Activated T-cell treated with anti-CD3 and anti-CD28 coated beads for 24 hours (primary cell): ENCODE measurements at places on chromosomes 5 and 9.

- no peak for DNase-seq
Observed at GRCh38 chr9:12968093-12968492, 193.3 kb downstream of the LURAP1L start.

DNA sequence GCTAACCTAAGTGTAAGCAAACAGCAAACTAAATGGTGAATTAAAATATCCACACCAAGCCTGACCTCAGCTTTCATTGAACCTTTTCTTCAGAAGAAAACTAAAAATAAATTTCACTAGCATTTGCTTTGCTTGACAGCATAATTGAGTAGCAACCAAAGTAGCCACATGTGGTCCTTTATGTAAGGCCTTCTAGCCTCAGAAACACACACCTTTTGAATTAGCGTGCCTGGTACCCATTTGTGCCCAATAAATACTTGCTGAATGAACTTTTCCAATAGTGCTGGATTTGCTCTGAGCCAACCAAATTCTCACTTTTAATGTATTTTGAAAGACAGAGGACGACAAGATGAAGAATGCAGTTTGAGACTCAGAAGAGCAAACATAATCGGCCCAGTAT, 2.1 kb upstream of the NIPBL start:
- no peak for DNase-seq

DNA sequence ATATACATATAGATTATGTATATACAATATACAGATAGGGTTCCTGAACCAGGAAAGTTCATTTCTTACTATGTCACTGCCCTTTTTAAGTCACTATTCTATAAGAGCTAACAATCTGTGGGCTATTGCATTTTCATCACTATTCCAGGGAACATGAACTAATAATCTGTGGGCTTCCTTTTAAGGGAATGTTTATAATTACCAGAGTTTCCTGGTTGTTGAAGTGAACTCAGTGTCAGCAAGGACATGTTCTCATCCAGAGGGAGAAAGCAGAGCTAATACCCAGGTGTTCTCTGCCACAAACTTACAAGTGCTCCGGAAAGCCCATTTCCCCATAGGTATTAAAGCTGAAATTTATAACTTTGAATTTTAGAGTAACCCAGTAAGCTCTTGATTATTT, 69.6 kb downstream of the CWC27 start:
- DNase-seq, result no peak

- DNase-seq, result no peak
Observed at GRCh38 chr5:15560421-15560820, 60.4 kb downstream of the FBXL7 start.

DNA sequence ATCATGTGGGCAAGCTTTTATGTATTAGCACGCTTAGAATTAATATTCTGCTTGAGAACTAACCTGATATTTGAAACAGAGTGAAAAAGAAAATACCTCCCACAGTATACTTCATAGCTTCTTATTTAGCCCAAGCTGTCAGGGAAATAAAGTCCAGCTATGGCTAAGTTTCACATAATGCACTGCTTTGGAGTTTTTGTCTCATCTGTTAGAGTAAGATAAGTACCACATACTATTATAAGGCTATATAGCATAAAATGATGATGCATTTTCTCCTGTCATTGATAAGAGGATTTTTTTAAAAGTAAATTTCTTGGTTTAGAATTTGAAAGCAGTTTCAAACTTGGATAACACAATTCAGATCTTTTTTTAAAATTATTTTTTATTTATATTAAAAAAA, 2.4 kb upstream of the ANKDD1B start:
- no peak for DNase-seq

DNA sequence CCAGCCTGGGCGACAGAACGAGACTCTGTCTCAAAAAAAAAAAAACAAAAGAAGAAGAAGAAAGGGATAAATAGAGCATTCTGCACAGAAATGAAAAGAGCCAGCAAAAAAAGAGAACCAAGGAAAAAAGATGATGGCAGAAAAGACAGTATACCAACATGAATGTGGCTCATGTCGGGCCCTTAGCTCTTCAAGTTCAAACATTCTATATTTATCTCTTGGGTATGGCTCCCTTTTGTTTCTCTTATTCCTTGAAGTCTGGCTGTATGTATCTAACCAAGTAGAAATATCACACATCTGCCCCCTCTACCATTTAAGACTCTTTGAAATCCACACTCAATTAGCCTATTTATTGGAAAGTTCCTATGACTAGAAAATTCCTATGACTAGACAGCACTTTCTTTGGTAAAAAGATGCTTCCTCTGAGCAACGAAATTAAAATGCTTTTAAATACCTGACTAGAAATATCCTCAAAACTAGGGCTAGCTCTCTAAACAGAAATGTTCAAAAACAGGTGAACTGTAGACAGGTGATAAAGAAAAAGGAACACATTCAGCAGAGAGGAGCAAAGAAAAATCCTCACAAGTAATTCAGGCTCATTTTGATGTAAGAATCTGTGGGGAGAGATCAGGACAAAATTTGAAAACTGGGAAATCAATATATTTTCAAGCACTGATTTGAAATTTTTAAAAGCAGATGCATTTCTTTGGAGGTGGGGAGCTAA, 2.6 kb downstream of the SELENOP start:
- no peak for DNase-seq

GRCh38 chr9:126162611-126163381, 163.8 kb upstream of the MVB12B start:
- no peak for DNase-seq

DNA sequence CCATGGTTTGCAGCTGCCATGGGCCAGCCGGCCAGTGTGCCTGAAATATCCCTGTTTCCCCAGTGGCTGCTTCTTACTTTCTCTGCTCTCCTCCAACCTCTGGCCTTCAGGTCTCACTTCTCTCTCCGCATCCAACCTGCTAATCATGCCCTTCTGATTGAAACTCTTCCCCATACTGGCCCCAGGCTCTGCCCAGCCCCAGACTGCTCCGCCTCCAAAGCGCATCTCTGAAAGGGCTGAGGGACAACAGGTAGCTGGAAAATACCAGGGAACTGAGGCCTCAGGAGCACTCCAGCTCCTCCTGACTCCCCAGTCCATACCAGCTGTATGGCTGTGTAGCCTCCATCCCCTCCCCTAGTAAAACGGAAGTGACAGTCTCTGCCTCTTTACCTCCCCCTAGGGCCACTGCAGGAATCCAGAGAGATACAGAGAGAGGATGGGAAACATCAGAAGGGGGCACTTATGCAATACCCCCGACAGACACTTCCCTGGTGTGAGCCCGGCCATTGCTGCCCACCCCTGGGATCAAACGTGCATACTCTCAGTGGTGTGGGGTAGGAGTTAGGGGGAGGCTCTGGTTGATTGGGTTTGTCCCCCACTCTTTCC, 34.2 kb downstream of the PAX5 start:
- DNase-seq, result no peak

GRCh38 chr5:56900858-56901578, 8.4 kb upstream of the SETD9 start:
- peak; percentile 19 for DNase-seq

DNA sequence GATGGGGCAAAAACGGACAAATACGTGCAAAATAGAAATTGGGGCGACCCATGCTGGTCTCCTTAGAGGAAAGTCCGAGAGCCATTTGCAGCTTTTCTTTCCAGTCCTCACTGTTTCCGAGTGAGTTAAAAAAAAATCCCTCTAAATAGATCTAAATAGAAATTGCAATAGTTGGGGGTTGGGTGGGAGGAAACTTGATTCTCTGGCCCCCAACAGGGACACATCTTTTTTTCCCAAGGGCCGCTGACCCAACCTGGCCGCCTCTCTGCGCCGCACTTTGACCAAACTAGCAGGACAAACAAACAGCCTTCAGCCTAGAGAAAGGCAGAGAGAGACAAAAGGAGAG, 2.8 kb upstream of the NKX2-5 start:
- DNase-seq, result no peak

DNA sequence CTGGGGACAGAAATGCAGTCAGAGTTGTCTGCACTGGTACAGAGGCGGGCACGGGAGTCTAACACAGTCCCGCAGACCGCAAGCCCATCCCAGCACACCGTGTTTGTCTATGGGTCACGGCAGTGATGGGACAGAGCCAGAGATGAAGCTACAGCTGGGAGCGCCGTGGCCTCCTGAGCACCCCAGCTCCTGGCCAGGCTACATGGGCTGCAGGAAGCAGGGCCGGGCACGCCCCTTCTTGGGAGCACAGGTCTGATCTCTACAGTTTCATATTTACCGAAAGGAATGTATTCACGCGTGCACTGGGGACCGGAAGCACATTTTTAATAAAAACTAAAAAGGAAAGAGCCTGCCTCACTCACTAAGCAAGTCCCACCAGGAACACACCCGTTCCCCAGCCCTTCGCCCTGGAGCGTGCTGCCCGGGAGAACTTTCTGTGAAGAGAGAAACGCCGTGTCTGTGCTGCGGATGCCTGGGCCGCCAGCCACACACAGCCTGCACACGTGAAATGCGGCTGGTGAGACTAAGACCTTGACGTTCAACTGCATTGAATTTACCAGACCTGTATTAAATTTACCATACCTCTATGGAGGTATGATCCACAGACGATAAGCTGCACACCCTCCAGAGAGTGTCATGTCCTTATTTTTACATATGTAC, 81.1 kb downstream of the VAV2 start:
- no peak for DNase-seq

DNA sequence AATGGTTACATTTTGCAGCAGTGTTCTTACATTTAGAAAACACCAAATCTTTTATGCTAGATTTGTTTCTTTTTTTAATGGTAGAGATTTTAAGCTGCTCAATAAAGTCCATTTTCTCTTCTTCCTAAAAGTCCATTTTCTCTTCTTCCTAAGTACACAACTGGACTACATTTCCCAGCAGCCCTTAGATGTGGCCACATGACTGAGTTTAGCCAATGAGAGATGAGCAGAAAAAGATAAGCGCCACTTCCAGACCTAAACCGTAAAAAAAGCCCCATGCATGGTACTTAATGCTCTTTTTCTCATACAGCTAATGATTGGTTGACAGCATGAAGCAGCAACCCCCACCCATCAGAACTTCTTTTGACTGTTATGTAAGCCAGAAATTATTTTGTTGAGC, 206.7 kb downstream of the FAM114A2 start:
- no peak for DNase-seq

DNA sequence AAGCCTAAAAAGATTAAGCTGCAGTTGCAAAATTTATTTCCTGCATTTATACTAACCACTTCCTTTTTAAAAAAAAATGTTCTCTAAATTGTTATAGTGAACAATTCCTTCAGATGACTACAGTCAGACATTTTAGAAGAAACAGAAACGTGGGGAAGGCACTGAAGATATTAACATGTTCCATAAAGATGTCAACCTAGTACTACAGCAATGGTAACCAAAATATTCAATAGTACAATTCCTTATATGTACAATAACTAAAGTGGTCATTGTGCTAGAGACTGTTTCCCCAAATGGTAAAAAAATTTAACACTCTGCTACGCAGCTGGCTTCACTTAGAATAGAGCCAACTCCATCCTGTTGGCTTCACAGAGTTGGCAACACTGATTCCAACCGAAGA, 97.7 kb downstream of the FNBP1 start:
- DNase-seq, result no peak

DNA sequence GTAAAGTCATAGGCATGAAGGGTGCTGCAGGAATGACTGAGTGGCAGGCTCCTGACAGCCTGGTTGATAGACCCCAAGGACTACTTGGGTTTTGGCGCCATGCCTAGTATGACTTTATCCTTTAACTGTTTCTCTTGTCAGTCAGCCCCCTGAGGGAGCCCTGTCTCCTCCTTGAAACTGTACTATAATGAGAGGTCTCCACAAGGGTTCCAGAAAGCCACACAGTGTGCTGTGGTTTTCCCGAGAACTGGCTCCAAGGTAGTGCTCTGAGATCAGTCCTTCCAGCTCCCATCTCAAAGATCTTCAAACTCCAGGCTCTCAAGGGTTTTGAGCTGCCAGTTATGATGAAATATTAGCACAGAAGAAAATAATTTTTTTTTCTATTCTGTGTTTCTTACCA, 26.7 kb upstream of the TNC start:
- no peak for DNase-seq

- no peak for DNase-seq
Observed at GRCh38 chr5:57695179-57695578, 212.6 kb upstream of the ACTBL2 start.

GRCh38 chr5:135382106-135382790, 16.8 kb downstream of the MACROH2A1 start:
- no peak for DNase-seq

GRCh38 chr9:99078717-99079116, 26.2 kb upstream of the TGFBR1 start:
- no peak for DNase-seq

- DNase-seq, result no peak
Observed at GRCh38 chr9:116774421-116775180, 87.5 kb downstream of the TRIM32 start.

DNA sequence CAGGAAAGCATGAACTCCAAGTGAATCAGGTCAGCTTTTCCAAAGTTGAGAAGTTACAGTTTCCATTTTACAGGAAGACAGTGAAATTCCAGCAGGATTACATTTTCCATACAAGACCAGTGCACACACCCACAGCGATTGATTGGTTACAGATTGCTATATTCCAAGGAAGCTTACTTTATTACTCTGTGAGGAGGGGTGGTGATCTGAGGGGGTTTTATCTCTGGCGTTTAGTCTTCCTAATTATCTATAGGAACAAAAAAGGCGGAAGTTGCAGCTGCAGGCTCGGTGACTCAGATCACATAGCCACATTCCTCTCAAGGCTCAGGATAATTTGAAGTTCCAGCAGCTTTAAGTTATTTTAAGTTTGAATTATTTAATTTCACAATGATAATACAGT, 450.4 kb upstream of the NMUR2 start:
- no peak for DNase-seq

GRCh38 chr9:88807426-88807825, 183.8 kb upstream of the S1PR3 start:
- DNase-seq, result no peak

GRCh38 chr9:84573083-84573482, 96.4 kb upstream of the NTRK2 start:
- DNase-seq, result no peak

- DNase-seq, result no peak
Observed at GRCh38 chr9:98118640-98119601, at the start of gene TRIM14. TSS of gene TRIM14 (minus strand) at chr9:98119222. CDS start at chr9:98119188, 34 bp downstream.

GRCh38 chr5:141841378-141842180, 36.6 kb downstream of the PCDH1 start:
- no peak for DNase-seq

GRCh38 chr9:91117959-91118703, 243.6 kb downstream of the AUH start:
- DNase-seq, result no peak

GRCh38 chr9:68530618-68531017, 10.1 kb downstream of the TMEM252 start:
- DNase-seq, result no peak

DNA sequence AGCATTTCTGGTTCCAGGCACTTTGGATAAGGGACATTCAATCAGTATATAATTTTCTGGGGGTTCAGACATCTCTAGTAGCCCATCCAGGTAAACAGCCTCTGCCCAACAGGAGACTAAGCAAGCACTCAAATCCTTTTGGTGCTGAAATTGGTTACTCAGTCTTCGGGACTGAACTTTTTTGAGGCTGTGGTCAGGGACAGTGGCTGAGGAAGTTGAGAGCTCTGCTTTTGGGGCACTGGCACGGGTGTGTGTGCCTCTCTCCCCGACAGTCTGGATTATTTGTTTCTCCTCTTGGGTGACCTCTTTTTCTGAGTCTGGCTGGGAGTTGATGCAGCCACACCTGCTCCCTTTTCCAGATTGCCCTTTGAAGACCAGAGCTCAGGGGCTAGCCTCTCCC, 47.6 kb downstream of the ACER2 start:
- DNase-seq, result no peak

GRCh38 chr5:4514067-4514648, 626.0 kb upstream of the ADAMTS16 start:
- DNase-seq, result no peak

GRCh38 chr5:1926471-1927341, 44.0 kb upstream of the IRX4 start:
- DNase-seq, result no peak
